Uterus (tissue), 4 donors: ENCODE measurements at places on chromosomes 4 and X. TPM values are rescaled to one million over a fixed set of nuclear protein-coding genes. Genes with fewer than 3 reads are reported as not detected.

DNA sequence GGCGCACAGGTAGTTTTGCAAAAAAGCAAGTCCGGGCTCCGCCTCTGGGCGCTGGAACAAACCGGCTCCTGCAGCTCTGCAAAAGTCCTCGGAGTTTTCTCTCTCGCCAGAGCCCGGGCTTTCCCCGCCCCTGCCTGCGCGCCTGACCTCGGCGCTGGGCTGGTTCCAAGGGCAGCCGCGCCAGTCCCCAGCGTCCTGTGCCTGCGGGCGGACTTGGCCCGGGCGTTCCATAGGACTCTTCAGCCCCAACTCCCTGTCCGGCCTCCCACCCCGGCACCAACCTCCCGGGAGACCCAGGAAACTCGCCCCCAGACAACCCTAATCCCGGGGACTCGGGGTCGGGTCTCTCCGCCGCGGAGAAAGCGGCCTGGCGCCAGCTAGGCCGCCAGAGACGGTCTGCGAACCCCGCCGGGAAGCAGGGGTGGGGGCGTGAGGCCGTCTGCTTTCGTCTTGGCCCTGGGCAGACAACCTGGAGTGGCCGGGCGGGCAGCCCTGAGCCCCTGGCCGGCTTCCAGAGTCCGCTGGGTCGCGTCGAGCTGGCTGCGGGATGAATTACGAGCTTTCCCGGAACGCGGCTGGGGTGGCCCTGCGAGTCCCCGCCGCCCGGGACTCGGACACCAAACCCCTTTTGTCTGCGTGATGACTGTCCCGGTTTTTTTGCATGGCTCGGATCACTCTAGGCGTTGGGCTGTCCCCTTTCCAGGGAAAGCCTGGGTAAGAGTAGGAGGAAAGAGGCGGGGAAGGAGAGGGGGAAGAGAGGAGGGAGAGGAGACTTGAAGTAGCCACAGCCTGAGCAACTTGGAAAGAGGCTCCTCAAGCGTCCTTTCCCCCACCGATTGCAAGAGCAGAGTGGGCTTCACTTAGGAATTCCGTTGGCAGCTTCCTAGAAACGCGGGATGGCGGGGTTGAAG, 916 bp downstream of the MXRA5 start:
- DNase-seq: peak; percentile 25
- peak overlapping the region; percentile 21 for H3K4me3 ChIP-seq
- H3K27me3 ChIP-seq: no peaks in the 10 kb centered on the region
- H3K4me1 ChIP-seq: no peaks in the 10 kb centered on the region
- no peaks in the 10 kb centered on the region for H3K36me3 ChIP-seq

DNA sequence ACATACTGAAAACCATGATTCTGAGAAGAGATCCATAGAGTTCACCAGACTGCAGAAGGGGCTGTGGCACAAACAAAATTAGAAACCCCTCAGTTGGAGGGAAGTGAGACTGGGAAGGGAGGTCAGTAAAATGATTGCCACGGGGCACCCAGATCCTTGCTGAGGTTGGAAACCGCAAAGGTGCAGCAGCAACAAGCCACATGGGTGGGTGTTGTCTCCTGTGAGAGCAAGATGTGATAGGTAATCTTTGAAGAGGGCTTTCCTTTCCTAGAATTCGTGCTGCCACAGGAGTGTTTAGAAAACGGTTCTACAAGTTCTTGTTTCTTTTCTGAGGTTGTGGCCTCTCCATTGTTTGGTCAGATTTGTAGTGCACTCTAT, 85.5 kb downstream of the NFKB1 start:
- DNase-seq: no peak
- no peaks in the 10 kb centered on the region for H3K27me3 ChIP-seq
- no peaks in the 10 kb centered on the region for H3K36me3 ChIP-seq
- H3K4me3 ChIP-seq: no peak overlapping the region
- no peaks in the 10 kb centered on the region for H3K4me1 ChIP-seq
- H3K27ac ChIP-seq: no peak overlapping the region

- peak overlapping the region; percentile 76 for H3K27ac ChIP-seq
- peak overlapping the region; percentile 44 for H3K4me3 ChIP-seq
- H3K4me1 ChIP-seq: no peaks in the 10 kb centered on the region
- no peaks in the 10 kb centered on the region for H3K36me3 ChIP-seq
Measured at GRCh38 chrX:150899191-150899757, 806 bp upstream of the CD99L2 start.

DNA sequence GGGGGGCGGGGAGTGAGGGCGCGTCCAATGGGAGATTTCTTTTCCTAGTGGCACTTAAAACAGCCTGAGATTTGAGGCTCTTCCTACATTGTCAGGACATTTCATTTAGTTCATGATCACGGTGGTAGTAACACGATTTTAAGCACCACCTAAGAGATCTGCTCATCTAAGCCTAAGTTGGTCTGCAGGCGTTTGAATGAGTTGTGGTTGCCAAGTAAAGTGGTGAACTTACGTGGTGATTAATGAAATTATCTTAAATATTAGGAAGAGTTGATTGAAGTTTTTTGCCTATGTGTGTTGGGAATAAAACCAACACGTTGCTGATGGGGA, 1.1 kb downstream of the HTT start:
- H3K27me3 ChIP-seq: no peaks in the 10 kb centered on the region
- H3K4me3 ChIP-seq: peak overlapping the region; percentile 73
- no peak for DNase-seq
- H3K4me1 ChIP-seq: peaks cover 7% of the 10 kb centered on the region
- no peaks in the 10 kb centered on the region for H3K36me3 ChIP-seq

The ARHGAP6 gene
- total RNA-seq: 20.5 TPM

The ZCCHC13 gene
- not detected for total RNA-seq

The TMEM156 gene
- not detected for total RNA-seq

The SPANXC gene
- total RNA-seq: not detected

The TLR8 gene
- total RNA-seq: 0.29 TPM
